ENCODE measurements at places on chromosomes 16 and 17.

GRCh38 chr16:86868786-86869185 is 290.4 kb downstream of the FOXL1 start:
- no peak for DNase-seq

GRCh38 chr16:50428116-50428515 is 59.3 kb upstream of the BRD7 start:
- DNase-seq, result no peak

DNA sequence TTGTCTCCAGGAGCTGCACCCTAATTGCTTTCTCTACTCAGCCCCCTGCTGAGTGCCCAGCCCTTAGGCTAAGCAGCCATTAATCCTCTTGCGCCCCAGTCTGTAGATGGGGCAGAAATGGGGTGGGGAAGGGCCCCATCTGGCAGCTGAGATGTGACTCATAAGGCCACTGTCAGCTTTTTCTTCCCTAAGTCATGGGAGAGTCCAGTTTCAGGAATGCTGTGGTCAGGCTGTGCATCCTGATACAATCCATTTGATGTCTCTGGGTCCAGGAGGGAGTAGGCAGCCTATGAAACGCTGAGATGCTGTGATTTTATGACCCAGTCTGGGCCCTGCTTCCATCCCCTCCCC is 12.3 kb downstream of the PLXDC1 start:
- DNase-seq, result no peak

DNA sequence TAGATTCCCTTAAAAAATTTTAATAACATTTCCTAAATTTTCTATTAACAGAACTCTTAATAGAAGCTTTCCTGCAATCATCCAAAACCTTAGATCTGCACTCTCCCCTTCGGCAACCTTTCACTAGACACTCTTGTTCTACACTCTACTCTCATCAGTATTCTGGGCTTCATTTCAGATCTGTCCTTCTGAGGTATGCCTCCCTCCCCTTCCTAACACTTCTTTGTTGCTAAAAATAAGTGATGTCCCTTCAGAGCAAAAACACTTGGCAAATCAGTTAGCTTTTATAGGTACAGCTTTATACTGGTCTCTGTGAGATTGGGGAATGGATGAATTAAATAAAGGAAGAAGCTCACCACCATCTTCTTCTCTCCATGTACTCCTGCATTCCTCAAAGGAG is 28.2 kb upstream of the GNAO1 start:
- no peak for DNase-seq

DNA sequence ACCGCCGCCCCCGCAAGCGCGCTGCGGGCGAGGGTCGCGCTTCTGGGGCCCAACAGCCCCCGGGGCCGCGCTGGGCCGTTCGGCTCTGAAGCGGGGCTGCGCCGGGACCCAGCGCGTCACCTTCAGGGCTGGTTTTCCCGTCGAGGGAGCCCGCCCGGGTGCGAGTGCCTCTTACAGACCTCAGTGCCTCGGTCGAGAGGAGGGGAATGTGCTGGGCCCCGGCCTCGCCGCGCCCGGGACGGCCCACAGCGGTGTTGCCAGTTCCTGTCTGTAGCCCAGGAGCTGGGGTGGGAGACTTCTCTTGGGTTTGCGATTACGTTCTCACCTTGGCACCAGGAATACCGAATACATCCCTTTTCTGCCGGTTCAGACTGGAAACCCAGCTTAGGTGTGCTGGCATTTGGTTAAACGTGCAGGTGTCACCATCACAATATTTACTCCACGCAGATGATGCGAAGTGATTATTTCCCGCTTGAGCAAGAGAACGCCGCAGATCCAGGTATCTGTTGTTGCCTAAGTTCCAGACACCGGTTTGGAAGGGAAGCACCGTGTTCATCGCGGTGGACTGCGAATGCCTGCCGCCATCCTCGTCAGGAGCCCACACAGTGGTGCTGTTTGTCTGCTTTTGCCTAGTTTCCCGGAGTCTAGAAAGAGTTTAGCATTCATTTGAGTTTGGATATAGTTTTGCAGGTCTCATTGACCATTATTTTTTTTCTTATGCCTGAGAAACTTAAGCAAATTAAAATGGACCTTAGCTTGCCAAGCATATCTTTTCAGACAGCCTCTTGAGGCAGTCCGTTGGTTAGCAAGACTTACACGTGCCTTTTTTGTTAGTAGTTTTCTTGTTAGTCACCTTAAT is 914 bp downstream of the MAP1LC3B start:
- DNase-seq, result peak; percentile 78

DNA sequence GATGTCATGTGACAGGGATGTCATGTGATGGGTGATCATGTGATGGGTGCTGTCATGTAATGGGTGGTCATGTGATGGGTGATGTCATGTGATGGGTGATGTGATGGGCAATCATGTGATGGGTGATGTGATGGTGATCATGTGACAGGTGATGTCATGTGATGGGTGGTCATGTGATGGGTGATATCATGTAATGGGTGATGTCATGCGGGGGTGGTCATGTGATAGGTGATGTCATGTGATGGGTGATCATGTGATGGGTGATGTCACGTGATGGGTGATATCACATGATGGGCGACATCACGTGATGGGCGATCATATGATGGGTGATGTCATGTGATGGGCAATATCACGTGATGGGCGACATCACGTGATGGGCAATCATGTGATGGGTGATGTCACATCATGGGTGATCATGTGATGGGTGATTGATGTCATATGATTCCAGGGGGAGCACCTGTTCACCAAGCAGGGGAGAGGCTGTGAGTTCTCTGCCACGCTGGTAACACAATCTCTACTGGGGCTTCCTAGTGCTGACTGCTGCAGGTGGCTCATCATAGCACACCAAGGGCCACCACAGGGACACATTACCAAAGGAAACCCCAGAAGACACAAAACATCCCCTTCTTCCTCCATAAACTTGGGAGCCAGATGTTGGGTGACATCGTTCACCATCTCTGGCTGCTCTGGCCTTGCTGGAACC is 16.5 kb downstream of the CD300LB start:
- peak; percentile 75 for DNase-seq

GRCh38 chr17:50683434-50684287 is 24.1 kb downstream of the ANKRD40 start:
- no peak for DNase-seq

GRCh38 chr16:28326881-28327610 is 34.7 kb downstream of the SBK1 start:
- peak; percentile 84 for DNase-seq

- DNase-seq, result peak; percentile 72
Measured at GRCh38 chr16:15950161-15950854, 892 bp downstream of the ABCC1 start.

- no peak for DNase-seq
Measured at GRCh38 chr16:75106351-75107274, 10.0 kb downstream of the LDHD start.

GRCh38 chr17:73096866-73097265 is 4.4 kb upstream of the SLC39A11 start:
- DNase-seq, result no peak

DNA sequence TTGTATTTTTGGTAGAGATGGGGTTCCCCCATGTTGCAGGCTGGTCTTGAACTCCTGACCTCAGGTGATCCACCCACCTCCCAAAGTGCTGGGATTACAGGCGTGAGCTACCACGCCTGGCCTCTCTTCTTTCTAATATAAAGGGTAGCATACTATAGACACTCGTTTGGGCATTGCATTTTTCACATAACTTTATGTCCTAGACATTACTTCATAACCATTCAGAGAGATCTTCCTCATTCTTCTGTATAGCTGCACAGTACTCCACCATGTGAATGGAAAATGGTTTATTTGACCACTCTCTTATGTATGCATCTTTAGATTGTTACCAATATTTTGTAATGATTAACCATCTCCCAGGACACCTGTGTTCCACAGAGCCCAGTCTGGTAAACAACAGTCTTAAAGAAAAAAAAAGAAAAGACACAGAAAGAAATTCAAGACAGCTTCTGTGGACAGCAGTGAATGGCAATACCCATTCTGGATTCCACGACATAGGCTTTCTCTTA is 42.1 kb downstream of the TK2 start:
- DNase-seq, result no peak

- peak; percentile 84 for DNase-seq
Measured at GRCh38 chr17:58335061-58335731, 6.6 kb upstream of the TSPOAP1 start.

GRCh38 chr16:4015275-4016004 is 100.8 kb downstream of the ADCY9 start:
- no peak for DNase-seq

DNA sequence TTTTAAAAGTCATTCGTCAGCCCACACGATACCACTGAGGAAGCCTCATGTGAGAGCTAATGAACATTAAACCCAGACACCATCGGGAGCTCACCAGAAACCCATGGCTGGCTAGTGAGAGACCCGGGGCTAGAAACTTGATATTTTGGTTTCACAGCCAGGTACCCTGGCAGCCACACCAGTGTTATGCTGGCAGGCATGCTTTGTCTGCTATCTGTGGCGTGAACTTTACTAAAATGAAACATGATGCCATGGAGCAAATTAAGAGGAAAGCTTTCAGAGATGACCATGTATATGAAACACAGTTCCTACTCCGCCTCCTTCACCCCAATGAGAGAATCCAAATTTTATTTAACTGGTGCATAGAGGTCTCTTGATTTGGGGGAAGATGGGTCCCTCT is 291.2 kb downstream of the IRX3 start:
- no peak for DNase-seq

DNA sequence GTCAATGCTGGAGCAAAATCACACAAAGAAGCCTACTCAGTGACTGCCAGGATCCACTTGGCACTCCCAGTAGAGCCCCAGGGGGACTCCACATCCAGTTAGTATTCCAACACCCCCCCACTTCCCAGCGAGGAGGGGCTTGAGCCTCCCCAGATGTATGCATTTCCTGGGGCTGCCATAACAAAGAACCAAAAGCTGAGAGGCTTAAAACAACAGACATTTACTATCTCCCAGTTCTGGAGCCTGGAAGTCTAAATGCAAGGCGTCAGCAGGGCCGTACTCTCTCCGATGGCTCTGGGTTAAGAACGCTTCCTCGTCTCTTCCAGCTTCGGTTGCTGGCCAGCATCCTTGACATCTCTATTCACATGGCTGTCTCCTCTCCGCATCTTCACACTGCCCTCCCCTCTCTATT is 23.0 kb upstream of the GNA13 start:
- no peak for DNase-seq

DNA sequence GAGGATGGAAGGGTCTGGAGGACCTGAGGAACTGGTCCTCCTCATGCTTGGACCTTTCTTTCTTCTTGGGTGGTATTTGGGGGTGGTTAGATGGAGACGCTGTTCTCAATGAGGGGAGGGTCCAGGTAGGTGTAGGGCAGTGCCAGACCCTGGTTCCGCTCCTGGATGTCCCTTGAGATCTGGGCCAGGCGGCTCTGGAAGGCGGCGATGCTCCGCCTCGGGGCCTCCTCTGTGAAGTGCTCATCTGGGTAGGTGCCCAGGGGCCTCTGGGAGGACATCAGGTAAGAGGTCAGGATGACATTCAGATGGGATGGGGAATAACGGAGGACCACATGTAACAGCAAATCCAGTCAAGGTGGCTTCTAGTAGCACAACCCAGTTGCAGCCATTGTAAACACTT is 9.0 kb upstream of the ALOX12B start:
- DNase-seq, result no peak

GRCh38 chr16:81624760-81625543 is 154.1 kb upstream of the PLCG2 start:
- DNase-seq, result no peak

DNA sequence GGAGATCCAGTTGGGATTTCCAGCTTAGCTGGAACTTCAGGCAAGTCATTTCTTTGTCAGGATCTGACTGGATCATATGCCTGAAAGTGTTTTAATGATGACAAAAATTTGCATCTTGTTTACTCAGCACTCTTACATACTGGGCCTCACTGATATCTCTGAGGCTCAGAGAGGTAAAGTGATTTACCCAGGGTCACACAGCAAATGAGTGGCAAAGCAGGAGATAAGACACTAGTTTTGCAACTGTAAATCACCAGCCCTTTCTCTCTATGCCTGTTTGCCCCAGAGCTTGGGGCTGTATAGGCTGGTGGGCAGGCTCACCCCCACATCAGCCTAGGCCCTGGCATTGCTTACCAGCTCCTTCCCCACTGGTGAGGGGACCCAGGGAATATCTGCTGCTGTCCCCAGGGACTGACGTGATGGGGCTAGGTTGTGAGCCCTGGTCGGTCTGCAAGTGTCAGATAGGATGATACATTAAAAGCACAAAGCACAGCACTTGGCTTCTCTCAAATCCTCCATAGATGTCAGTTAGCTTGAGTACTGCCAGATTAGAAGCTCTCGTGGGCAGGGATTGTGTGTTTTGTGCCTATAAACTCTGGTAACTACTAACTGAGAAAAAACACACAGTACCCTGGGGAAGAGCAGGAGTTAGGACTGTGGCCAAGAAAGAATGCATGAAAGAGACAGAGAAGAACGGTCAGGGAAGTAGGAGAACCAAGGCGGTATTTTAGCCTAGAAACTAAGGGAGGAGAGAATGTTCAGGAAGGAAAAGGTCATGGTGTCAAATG is 165.4 kb downstream of the COPRS start:
- no peak for DNase-seq

- no peak for DNase-seq
Measured at GRCh38 chr16:53837426-53837825, 133.5 kb downstream of the FTO start.

- no peak for DNase-seq
Measured at GRCh38 chr16:86522634-86523033, 12.3 kb downstream of the FOXF1 start.

DNA sequence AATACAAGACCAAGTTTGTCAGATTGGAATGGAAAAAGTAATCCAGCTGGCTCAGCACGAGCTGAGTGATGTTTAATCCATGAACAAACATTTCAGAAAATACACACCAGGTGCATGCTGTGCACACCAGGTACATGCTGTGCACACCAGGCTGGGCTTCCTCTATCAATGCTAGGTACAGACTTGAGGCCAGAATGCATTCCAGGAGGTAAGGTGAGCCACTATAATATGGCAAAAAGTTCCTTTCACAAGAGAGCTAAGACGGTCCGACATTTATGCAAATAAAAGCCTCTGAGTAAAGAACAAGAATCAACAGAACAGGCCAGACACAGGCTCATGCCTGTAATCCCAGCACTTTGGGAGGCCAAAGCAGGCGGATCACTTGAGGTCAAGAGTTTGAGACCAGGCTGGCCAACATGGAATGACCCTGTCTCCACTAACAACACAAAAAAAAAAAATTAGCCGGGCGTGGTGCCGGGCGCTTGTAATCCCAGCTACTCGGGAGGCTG is 128.2 kb downstream of the ZNF778 start:
- DNase-seq, result no peak

- DNase-seq, result no peak
Measured at GRCh38 chr17:80362428-80363119, 52.4 kb upstream of the ENDOV start.

GRCh38 chr16:57022445-57022844 is 33.1 kb downstream of the NLRC5 start:
- DNase-seq, result no peak

DNA sequence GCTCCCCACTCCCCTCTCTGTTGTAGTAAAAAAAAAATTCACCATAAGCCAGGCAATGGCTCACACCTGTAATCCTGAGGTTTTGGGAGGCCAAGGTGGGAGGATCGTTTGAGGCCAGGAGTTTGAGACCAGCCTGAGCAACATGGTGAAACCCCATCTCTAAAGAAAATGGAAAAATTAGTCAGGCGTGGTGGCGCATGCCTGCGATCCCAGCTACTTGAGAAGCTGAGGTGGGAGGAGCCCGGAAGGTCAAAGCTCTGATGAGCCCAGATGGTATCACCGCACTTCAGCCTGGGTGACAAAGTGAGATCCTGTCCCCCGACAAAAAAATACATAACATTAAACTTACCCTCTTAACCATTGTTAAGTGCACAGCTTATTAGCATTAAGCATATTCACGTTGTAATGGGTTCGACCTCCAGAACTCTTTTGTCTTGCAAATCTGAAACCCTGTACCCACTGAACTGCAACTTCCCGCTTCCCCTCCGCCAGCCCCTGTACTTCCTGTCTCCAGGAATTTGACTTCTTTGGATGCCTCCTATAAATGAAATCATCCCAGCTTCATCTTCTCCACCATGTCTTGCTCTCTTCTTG is 66.8 kb downstream of the CRISPLD2 start:
- DNase-seq, result no peak

All from activated CD8-positive, alpha-beta memory T cell treated with anti-CD3 and anti-CD28 coated beads, Interleukin-2, amount 50 U/mL, for 48 hours (primary cell).